ENCODE measurements at places on chromosomes 11 and 22.

DNA sequence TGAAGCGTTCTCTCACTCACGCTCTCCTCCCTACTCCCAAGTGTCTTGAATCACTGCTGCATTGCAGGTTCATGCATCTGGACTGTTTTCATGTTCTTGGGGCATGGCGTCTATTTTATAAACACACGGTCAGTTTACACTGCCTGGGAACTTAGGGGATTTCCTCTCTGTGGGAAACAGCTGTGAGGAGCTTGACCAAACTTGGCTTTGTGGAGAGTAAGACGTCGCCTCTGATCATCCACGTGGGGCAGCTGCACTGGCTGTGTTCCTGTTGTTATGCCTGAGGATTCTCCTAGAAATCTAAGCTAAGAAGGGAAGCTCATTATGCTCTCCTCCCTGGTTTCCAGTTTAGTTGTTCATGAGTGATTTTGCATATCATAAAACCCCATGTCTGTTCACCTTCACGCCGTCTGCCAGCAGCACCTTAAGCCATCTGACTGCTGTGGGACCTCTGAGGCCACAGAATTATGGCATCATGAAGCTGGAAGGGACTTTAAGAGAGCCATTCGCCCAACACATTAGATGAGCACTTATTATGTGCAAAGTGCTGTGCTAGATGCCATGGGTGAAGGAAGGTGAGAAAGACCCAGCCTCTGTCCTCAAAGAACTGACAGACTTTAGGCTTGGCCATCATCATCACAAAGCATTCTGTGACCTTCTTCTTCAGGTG, 38.8 kb upstream of the POU2AF1 start:
- DNase-seq, result no peak

- peak; percentile 85 for DNase-seq
These were observed 563 bp downstream of the BID start for GRCh38 chr22:17773606-17774205.

- no peak for DNase-seq
These were observed 62.9 kb upstream of the CARD18 start for GRCh38 chr11:105202422-105202821.

- DNase-seq, result no peak
These were observed 6.4 kb downstream of the RAC2 start for GRCh38 chr22:37237371-37238268.

DNA sequence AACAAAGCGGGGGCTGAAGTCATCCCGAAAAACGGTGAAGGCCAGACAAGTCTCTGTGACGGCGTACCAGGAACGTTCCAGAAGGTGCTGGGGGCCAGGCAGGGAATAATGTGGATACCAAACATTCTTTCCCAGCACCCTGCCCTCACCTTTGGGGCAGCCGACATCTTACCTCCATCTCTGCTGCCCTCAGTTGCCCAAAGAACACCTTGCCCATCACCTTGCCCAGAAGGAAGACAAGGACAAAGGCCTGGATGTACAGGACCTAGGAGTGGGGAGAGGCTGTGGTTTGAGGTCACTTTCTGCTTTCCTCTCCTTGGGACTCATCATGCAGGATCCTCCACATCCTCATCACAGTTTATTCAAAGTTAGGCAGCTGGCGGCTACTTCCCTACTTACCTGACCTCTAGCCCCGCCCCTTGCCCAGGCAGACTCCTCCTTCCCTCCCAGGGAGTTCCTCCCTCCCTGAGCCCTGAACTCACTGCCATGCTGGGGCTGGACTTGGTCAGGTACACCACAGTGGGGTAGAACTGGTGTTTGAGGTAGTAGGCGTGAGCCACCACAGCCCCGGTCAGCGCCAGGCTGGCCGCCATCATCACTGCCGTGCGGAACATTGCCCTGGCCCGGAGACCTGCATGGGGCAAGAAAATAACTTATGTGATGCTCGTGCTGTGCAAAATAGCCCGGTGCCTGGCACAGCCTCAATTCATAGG, 1.2 kb downstream of the SYVN1 start:
- DNase-seq, result no peak

DNA sequence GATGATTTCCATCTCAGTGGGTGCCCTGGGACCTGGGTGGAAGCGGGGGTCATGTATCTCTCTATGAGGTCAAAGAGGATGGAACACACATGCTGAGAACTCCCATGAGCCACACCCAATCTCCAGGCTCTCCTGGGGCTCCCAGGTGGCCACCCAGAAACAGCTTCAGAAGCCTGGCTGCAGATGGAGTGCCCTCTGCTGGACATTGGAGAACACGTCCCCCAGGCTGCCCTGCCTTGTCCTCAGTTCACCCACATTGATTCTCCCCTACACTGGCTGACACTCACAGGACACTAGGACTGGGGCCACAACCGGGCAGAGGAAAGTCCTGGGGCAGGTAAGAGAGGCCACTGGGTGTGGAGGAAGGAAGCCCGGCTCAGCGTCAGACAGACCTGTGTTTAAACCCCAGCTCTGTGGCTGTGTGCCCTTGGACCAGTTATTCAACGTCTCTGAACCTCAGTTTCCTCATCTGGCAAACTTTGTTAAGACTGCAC, 4.5 kb upstream of the NOL12 start:
- DNase-seq, result peak; percentile 81

DNA sequence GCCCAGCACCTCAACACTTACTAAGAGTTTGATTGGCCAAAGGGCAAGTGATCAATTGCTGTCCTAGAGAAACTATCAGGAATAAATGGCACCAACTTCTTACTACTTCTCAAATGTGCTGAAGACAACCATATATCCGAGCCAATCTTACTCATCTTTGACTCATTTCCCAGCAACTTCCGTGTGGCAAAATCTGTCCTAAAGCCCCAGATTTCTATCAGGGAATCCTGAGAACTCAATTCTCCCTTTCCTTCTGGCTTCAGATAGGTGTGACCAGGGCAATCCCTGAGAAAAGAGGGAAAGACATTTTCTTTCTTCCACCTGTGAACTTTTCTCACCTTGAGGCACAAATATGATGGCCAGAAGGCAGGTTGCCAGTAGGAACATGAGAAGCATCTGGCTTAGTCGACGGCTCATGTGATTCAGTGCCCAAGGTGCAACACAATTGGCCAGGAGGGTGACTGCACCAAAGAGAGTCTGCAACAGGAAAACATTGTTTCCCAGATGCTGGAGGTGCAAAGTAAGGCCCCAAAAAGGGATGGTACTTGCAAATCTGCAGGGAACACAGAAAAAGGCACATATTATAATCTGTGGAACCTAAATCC, 21.8 kb upstream of the SLC22A24 start:
- DNase-seq, result no peak

DNA sequence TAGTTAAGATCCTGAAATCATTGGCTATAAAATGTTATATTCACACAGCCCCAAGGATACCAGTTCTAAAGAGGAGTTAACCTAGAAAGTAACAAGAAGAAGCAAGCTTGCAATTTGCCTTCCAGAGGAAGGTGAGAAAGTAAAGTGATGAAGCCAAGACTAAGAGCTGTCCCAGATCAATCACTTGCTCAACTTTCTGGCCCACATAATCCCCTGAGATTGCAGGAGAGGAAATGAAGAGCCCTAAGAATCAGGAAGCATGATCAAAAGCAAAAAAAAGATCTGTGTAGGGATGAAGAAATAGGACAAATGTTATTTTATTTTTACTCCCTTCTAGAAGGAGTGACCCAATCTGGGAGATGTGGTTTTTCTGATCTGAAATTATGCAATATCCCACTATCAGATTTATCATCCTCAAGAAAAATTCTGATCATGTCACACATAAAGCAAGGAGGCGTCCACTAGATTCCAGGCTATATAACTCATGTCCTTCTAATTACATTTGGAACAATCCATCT, 180.3 kb upstream of the GUCY1A2 start:
- DNase-seq, result no peak

DNA sequence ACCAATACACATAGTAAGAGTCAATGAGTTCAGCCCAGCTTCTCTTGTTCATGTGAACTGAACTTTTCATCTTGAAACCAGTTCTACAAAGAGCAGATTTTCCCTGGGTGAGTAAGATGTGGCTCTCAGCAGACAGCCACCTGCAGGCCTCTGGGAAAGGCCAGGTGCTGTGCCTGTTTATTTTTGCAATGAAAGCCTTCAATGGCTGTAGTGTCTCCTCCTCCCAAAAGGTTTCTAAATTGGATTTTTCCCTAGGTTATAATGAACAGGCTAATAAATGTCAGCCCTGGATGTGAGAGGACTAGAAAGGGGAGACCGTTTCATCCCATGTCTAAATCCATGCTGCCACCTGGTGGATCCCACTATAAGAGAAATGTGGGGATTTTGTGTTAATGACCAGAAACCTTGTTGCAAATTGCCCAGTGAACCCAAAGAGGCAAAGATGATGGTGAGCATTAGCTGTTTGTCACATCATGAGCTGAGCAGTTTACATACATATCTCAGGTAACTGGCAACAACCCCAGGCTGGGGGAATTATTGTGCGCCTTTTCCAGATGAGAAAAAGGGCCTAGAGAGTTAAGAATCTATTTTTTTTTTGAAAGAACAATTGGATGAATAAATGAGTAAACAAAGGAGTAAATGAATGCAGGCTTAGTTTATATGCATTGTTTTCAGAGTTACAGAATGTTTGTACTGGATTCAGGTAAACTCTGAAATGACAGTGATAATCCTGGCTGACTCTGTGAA, 12.7 kb downstream of the C11orf91 start:
- peak; percentile 37 for DNase-seq

DNA sequence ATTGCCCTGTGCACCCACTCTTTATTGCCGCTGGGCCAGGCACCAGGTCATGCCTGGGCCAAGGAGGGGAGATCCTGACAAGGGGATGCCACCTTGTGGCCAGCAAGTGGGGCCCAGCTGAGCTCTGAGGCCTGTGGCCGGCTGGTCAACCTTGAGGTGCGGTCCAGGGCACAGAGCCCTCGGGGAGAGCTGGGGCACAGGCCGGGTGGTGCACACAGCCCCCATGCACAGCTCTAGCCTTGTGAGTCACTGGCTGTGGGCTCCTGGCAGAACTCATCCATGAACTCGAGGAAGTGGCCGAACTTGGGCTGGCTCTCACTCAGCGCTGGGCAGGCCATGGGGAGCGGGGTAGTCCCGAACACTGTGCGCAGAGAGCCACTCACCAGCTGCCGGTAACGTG, 94.3 kb downstream of the RNF169 start:
- DNase-seq, result no peak

- no peak for DNase-seq
These were observed 65.6 kb upstream of the SESN3 start for GRCh38 chr11:95296621-95297025.

GRCh38 chr11:93852242-93852641, 1.8 kb upstream of the VSTM5 start:
- no peak for DNase-seq

GRCh38 chr11:58845386-58845785, 882 bp upstream of the GLYATL2 start:
- DNase-seq, result no peak

- DNase-seq, result no peak
These were observed 194.5 kb downstream of the SNX19 start for GRCh38 chr11:130721736-130722135.

DNA sequence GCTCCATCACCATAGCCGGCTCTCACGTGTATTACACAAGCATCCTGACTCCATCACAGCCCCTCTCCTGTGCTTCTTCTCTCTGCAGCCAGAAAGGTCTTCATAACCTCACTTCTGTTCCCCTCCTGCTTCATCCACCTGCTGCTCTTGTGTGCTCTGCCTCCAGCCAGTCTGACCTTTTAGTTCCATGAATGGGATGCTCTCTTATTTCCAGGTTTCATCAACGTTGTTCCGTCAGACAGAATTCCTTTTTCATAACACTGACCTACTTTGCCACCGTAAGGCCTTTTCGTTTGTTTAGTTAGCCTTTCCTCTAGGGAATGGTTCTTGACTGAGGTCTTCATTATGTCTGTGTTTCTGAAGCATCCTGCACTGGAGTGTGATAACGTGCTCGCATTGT, 18.8 kb downstream of the GRAMD1B start:
- no peak for DNase-seq

DNA sequence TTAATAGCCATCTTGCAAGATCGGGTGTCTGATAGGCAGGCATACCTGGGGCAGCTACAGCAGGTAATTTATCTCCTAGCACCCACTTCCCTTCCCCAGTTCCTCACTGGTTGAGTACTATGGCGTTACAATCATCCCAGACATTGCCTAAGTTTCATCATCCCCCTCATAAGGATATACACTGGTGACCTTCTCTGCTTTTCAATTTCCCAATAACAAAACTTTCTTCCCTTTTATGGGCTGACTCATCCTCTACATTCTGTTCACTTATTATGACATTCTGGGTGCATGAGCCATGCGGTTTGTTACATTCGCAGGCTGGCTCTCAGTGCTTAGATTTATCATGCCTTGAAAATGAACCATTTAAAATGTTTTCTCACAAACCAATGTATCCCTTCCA, 5.0 kb upstream of the MRPL11 start:
- no peak for DNase-seq

- no peak for DNase-seq
These were observed 27.5 kb downstream of the MACROD1 start for GRCh38 chr11:64138398-64138797.

GRCh38 chr11:120057028-120057330, 80.9 kb downstream of the TRIM29 start:
- no peak for DNase-seq

DNA sequence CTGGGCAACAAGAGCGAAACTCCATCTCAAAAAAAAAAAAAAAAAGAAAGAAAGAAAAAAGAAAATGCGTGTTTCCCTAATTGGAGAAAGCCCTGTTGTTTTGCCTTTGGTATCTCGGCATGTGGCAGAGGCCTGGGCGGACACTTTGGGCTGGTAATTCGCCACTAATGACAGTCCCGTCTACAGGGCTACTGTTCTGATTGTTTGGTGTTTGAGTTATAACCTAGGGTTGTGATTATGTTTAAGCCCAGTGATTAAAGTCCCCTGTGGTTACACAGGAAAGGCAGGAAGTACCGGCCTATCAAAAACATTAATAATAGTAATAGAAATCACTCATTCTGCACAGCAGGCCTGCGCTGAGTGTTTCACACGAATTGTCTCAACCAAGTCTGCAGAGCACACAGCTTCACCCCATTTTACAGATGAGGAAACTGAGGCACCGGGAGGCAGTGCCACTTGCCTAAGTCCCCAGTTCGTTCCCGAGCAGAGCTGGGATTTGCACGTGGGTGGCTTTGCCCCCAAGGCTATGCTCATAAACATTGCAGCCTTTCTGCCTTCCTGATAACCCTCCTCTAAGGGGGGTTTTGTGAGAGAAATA, 39.1 kb upstream of the GRAMD4 start:
- DNase-seq, result no peak

GRCh38 chr11:26830218-26830617, 108.4 kb upstream of the SLC5A12 start:
- no peak for DNase-seq

DNA sequence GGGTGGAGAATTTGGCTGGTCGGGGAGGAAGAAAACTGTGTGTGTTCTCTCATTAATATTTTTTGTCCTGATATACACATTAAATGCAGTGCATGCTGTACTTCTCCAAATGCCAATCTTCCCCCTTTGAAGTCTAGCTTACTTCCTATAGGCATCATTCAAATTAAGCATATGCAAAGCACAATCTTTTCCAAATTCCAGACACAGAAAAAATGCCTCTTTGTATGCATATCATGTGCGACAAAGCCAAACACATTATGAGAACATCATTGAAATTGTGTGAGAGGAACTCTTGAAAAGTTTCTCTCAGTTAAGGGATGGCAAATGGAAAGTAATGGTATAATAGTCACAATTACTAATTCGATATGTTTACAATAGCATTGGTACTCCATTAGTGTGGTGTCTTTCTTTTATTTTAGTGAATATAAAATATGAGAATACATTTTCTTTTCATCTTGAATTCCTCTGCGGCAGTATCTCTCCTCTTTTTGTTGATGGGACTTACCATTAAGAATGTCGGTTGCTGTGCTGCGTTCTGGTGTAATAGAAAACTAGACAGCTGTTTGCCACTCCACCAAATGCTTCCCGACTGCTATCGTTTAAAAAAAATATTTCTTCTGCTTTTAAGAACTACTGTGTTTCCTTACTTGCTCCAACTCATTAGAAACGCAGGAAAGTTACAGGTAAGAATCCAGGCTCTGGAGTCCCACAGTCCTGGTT, 19.3 kb upstream of the NRIP3 start:
- DNase-seq, result no peak

All from BE2C (cell line).